ENCODE measurements at places on chromosomes 1 and 21.

- no peak for DNase-seq
These were observed 991.1 kb downstream of the KCNT2 start for GRCh38 chr1:195617106-195617505.

DNA sequence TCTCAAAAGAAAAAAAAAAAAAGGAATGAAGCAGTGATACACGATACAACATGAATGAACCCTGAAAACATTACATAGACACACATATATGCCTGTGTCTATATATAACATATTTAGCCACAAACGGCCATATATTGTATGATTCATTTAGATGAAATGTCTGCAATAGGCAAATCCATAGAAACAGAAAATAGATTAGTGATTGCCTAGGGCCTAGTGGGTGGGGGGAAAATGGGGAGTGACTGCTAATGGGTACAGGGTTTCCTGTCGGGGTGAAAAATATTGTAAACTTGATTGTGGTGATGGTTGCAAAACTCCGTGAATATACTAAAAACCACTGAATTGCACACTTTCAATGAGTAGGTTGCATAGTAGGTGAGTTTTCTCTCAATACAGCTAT, 6.0 kb upstream of the H6PD start:
- no peak for DNase-seq

GRCh38 chr1:155254714-155255242, 505 bp downstream of the ENTREP3 start:
- DNase-seq, result no peak

GRCh38 chr1:36089393-36090121, 865 bp downstream of the ADPRS start:
- no peak for DNase-seq

DNA sequence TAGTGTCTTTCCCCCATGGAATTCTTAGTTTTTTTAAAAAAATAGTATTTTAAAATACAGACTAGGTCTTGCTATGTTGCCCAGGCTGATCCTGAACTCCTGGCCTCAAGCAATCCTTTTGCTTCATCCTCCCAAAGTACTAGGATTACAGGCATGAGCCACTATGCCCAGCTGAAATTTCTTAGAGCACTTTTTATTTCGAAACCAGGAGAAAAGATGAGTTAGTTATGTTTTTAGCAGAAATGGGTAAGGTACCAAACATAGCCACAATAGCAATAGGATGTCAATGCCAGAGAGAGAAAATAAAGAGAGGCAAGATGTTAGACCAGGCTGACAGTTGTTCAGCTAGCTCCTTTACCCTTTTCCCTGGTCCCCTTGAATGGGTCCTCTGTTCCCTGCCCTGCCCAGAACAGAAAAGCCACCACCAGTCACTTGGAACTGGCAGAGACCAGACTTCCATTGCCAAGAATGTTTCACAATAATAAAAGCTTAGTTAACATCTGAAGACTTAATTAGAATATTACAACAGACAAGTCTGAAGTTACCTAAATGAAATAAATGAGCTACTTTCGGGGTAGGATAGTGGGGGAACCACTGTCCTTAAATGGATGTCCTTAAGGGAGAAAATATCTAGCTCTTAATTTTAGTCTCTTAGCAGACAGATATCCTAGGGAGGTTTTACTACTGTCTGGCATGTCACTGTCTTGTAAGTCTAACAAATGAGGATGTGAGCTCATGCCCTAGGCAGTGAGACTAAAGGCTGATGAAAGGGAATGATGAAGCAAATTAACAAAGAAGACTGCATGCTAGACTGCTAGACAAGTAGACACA, 54.3 kb downstream of the ABL2 start:
- peak; percentile 38 for DNase-seq

GRCh38 chr21:37877888-37878684, 38.2 kb downstream of the KCNJ6 start:
- DNase-seq, result no peak

DNA sequence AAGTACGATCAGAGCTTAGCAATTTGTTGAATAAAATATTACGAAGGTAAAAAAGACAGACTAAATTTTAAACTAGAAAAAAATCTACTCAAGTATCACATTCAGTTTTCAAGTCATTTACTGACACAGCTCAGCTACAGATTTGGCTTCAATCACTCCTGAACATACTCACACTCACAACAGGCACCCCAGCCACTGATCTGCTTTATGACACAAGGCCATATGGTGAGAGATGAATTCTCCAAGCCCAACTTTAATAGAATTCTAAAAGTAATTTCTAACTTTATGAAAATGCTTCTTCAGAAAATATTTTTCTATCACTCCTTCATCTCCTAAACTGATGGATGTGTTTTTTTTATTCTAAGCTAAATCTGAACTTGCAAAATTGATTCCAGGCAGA, 337.1 kb downstream of the HHIPL2 start:
- DNase-seq, result no peak

Measured in NCI-H460 (cell line).